CD4-positive, alpha-beta T cell treated with Interferon gamma for 1 hour (primary cell): ENCODE measurements at places on chromosomes 4 and X.

DNA sequence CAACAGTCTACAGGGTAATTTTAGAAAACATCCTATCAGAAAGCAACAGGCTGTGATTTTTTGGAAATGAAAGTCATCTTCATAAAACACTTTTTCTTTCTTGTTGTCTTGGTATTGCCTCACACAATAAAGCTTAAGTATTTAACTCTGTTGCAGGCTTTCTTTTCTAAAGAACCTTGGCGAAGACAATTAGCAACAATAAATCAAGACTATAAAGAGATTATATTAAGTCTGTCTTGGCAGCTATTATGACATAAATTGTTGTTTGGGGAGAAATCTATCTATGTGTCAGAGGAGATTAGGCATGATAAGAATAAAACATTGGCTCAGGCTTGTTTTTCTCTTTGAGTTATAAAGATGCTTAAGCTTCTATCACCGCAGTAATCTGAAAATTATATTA is 1774.8 kb downstream of the ARAP2 start:
- DNase-seq = no peak

- no peak for DNase-seq
Observed at GRCh38 chr4:183783991-183784553, 121.0 kb upstream of the STOX2 start.

- no peak for DNase-seq
Observed at GRCh38 chrX:134444681-134445080, 15.3 kb upstream of the HPRT1 start.

DNA sequence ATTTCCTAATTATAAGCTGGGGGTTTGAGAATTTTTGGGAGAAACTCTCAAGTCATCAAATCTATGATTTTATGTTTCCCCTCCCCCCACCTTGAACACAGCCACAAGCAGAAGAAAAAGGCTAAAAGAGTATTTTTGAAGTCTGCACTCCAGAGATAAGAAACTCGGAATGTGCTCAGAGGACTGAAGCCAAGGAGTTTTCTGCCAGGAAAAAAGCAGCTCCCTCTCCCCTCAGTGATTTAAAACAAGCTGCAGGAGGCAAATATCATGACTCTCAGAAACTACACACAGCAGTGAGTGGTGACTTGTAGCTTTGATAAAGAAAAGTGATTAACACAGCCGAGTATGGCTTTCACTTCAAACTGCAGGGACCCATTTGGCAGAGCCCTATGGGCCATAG is 800.2 kb upstream of the FTHL17 start:
- no peak for DNase-seq

DNA sequence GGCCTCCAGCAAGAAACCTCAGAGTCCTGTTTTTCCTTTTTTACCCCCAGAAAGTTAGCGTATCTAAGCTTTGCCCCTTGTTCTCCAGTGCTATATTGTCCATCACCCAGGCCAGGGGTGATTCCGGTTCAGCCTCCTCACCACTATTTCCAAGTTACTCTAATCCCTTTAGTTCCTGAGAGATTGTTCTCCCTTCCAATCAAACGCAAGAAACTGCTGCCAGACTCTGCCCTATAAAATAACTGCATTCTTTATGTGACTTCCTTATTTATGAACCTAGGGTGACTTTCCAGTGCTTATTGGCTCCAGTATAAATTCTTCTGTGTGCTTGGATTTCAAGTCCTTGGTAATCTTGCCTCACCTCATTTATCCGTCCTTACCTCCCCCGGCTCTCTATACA is 65.7 kb downstream of the CLCN5 start:
- no peak for DNase-seq

- DNase-seq = no peak
Observed at GRCh38 chrX:107420571-107420970, 28.9 kb upstream of the FRMPD3 start.

DNA sequence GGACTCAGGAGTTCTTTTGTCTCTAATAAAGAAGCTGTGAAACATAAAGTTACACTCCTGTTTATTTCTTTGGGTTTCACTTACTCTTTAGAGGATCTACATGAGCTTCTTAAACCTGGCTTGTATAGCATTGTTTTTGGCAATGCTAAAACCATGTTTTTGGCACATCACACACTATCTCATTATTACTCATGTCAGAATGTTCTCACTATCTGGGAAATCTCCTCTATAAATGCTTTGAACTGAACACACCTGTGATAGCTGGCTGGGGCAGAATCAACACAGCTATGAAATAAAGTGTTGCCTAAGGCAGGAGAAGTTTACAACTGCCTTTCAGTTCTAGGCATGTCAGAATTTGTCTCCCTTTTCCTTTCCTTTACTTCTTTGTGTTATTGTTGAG is 52.6 kb downstream of the SULT1B1 start:
- DNase-seq = no peak

- no peak for DNase-seq
Observed at GRCh38 chrX:67290489-67291220, 253.2 kb upstream of the AR start.
